A549 treated with CORT108297 at 1 μM for 4 hours (cell line): ENCODE measurements at places on chromosomes 12 and 14. TPM values are rescaled to one million over a fixed set of nuclear protein-coding genes. Genes with fewer than 3 reads are reported as not detected.

NID2 gene
- 16.1 to 30.0 TPM (median 20.1 TPM) in 5 replicates for total RNA-seq

PAPLN gene
- 6.2 to 9.2 TPM (median 8.8 TPM) in 5 replicates for total RNA-seq

ASIC1 gene
- total RNA-seq = 4.6 to 6.8 TPM (median 6.2 TPM) in 5 replicates

TAS2R8 gene
- total RNA-seq = not detected in 5 replicates

OAS1 gene
- total RNA-seq = 38.6 to 64.7 TPM (median 56.9 TPM) in 5 replicates

CTDSP2 gene
- total RNA-seq = 42.4 to 59.4 TPM (median 53.9 TPM) in 5 replicates

GZMB gene
- not detected in 5 replicates for total RNA-seq

ACOT6 gene
- not detected in 5 replicates for total RNA-seq

TAS2R9 gene
- not detected in 5 replicates for total RNA-seq

NR1H4 gene
- total RNA-seq = 0.05 to 0.38 TPM (median 0.06 TPM) in 5 replicates

FSCB gene
- total RNA-seq = not detected in 5 replicates

TRPV4 gene
- 0.06 to 0.15 TPM (median 0.08 TPM) in 5 replicates for total RNA-seq

C12orf50 gene
- total RNA-seq = 0.06 to 0.08 TPM in 2 of 5 replicates, not detected in the others

LRRC10 gene
- not detected in 5 replicates for total RNA-seq

MSI1 gene
- 1.1 to 1.4 TPM (median 1.2 TPM) in 5 replicates for total RNA-seq

FAM161B gene
- total RNA-seq = 1.5 to 2.0 TPM (median 1.7 TPM) in 5 replicates

RD3L gene
- not detected in 5 replicates for total RNA-seq

TAS2R13 gene
- not detected in 5 replicates for total RNA-seq

NAB2 gene
- 12.4 to 21.4 TPM (median 19.1 TPM) in 5 replicates for total RNA-seq
